Left colon (tissue), 2 donors: ENCODE measurements at places on chromosomes 3 and 15. TPM values are rescaled to one million over a fixed set of nuclear protein-coding genes. Genes with fewer than 3 reads are reported as not detected.
A peak's percentile ranks its signal among the peaks of the same experiment; 100 is the strongest.

DNA sequence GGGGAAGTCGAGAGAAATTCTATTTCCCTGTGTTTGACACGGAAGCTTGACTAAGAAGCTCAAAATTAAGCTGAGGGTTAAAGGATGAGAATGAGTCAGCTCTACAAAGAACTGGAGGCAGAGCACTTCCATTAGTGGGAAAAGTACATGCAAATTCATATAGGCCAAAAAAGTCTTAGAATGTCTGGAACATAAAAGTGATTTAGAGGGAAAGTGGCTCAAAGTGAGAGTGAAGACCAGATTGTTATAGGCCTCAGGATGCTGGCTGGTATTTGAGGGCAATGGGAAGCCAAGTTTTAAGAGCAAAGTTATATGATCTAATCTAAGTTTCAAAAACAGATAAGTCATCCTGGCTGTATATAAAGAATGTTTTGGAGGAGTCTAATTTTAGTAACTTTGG is 857.3 kb downstream of the NAALADL2 start:
- no peak for DNase-seq

DNA sequence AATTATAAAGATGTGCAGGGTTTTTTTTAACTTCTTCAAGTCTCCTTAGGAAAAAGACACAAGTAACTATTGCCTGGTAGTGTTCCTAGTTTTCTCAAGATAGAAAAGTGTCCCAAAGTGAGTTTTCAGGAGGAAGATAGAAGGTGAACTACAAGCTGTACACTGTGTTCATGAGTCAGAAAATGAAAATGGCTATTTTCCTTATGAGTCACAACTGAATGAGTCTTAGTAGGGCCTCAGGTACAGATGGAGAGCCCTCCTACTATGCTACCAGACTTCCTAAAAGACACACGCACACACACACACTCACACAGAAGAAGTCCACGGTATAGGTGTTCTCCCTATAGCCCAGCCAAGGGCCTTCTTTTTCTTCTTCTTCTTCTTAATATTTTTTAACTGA is 3.1 kb downstream of the MYO1E start:
- no peak for DNase-seq

TM4SF4 gene
- total RNA-seq: not detected

DNA sequence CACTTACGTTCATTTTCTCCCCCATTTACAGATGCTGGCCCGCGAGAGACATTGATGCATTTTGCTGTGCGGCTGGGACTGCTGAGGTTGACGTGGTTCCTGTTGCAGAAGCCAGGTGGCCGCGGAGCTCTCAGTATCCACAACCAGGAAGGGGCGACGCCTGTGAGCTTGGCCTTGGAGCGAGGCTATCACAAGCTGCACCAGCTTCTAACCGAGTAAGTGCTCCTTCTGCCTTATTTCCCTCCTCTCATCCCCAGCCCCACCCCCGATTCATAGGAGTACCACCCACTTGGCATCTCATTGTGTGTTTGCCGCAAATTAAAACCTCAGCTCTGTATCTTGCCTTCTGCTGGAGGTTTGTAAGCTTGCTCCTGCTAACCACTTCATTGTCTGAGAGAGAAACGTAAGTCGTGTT is 163.3 kb downstream of the AKAP13 start:
- peak; percentile 87 for DNase-seq

DNA sequence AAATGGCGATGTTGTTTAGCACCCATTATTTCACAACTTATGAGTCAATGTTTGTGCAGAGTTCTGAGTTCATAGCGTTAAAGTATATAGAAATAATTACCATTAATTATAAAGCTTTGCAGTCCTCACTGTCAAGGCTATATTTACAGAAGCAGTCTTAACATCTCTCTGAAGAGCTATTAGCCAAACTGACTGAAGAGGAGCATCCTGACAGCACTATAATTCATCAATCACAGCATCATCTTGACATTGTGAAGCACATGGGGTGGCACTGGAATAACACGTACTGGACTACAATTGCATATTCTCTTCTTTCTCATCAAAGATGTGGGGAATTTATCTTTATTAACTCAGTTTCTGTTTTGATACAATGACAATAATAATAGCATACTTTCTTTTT is 260.6 kb upstream of the MME start:
- DNase-seq: no peak

DNA sequence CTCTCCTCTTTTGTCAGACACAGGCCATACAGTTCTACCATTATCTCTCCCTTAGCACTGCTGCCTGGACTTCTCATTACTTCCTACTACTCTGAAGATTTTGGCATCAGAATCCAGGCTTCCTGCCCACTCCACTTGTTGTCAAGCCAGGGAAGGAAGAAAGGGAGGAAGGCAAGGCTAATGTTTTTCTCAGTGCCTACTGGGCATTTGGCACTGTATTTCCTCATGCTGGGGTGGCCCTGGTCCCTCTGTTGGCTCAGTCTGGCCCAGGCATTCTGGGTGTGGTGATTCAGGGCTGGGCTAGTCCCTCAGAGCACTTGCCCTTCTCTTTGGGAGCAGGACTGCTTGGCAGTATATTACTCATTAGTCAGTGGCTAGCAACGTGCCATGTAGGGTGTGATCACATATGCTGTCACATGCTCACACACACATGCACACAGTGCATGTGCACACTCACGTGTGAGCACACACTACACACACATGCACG is 52.9 kb downstream of the BSN start:
- no peak for DNase-seq

GRCh38 chr15:87739866-87740265 is 516.7 kb downstream of the NTRK3 start:
- DNase-seq: no peak

DNA sequence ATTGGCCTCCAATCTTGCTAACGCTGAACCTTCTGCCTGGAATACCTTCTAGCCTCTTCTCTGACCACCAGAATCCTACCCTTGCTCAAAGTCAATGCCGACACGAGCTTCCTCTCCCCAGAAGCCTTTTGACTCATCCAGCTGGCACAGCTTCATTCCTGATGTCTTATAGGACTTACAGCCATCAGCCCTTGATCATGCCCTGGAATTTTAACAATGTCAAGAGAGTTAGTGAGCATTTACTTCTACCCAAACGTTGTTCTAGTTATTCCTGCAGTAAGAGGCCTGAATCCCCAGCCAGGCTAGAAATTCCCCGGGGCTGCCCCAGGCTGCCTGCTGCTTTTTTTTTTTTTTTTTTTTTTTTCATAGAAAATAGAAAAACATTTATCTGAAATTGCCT is 3.9 kb downstream of the CYP1A2 start:
- no peak for DNase-seq

DNA sequence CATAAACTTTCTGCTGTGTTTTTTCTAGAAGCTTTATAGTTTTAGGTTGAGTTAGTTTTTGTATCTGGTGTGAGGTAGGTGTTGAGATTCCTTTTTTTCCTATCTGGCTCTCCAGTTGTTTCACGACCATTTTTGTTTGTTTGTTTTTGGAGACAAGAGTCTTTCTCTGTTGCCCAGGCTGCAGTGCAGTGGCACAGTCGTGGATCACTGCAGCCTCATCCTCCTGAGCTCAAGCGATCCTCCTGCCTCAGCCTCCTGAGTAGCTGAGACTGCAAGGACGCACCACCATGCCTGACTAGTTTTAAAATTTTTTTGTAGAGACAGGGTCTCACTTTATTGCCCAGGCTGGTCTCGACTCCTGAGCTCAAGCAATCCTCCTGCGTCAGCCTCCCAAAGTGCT is 20.6 kb downstream of the RNF111 start:
- no peak for DNase-seq

DNA sequence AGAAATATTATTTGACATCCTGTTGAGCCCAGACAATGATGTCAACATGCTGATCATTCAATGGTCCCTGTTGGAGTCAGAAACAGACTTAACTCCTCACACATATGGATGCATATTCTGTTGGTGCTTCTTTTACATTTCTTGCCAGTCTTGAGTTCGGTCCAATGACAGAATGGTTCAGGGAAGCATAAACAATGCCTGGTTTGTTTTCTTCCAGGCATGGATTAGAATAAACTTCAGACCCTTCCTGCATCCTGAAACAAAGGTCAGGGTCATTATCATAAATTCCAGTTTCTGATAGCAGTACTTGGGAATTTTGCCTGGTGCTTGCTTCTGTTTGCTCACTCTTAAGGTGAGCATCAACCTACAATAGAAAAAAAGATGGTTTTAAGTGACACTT is 33.3 kb downstream of the BTLA start:
- no peak for DNase-seq

GRCh38 chr15:68489421-68489820 is 57.5 kb upstream of the ITGA11 start:
- no peak for DNase-seq

DNA sequence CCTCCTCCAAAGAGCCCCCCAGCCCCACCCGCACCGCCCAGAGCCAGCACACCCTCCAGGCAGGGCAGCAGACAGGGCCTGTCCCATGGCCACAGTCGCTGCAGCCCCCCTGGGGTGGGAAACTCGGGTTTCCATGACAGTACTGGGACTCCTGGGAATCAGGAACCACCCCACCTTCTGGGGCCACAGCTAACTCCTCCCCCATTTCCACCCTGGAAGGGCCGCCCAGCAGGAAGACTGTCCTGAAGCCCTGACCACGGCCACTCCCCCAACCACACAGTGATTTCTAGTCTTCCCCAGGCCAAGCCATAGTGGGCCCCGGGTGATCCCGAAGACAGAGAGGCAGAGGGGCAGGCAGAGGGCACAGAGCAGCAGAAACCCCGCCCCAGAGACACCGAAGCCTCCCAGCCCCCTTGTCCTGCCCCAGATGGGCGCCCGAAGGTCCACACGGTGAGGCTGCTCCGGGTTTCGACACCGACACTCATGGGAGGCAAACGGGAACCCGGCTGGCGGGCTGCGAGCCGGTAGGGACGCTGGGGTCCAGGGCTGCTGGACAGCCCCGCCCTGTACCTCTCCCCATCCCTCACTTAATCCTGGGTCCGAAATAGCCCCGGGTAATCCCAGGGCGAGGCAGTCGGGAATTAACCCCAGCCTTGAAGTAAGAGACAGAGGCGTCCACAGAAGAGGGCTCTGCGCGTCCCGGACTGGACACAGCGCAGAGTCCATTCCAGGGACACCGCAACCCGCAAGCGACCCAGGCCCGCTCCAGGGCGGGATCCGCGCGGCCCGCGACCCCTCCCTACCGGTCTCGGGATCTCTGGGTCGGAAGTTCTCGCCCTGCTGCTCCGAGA is 138.4 kb downstream of the NUP210 start:
- DNase-seq: peak; percentile 33

- no peak for DNase-seq
These were observed 23.3 kb upstream of the FSTL1 start for GRCh38 chr3:120473896-120474675.

GRCh38 chr15:75545064-75545463 is 34.1 kb downstream of the PTPN9 start:
- no peak for DNase-seq

DNA sequence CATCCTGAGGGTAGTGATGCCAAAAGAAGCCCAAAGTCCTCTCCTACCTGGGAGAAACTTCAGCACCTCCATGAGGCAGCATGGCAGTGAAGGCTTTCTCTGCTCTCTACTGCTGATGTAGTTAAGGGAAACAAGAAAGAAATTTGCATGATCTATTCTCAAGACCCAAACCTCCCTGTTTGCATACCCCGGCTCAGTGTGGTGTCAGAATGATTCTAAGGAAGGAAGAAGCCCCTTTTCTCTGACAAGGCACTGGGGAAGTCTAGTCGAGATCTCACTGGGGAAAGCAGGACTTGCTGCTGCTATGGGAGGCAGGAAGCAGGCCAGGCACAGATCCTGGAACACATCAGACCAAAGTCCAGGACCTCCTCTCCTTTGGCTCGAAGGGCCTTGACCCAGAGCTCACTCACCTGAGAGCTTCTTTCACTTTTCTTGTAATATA is 89.4 kb upstream of the ICE2 start:
- DNase-seq: no peak

- DNase-seq: no peak
These were observed 14.2 kb downstream of the CRBN start for GRCh38 chr3:3165241-3165640.

SPINK8 gene
- total RNA-seq: not detected
